ENCODE measurements at places on chromosomes 11 and 22.

- H3K36me3 ChIP-seq = peaks cover 55% of the 10 kb centered on the region
- peak overlapping the region; percentile 97 for H3K27ac ChIP-seq
- no peaks in the 10 kb centered on the region for H3K27me3 ChIP-seq
- peaks cover 28% of the 10 kb centered on the region for H3K4me1 ChIP-seq
- peak; percentile 97 for DNase-seq
- H3K4me3 ChIP-seq = peak overlapping the region; percentile 82
Observed at GRCh38 chr11:66335531-66336233, 552 bp downstream of the RIN1 start.

- no peak overlapping the region for H3K4me3 ChIP-seq
- no peaks in the 10 kb centered on the region for H3K36me3 ChIP-seq
- H3K27ac ChIP-seq = no peak overlapping the region
- H3K27me3 ChIP-seq = peaks cover 3% of the 10 kb centered on the region
Observed at GRCh38 chr11:122847466-122847865, 9.2 kb downstream of the CRTAM start.

- H3K36me3 ChIP-seq = no peaks in the 10 kb centered on the region
- peaks cover 22% of the 10 kb centered on the region for H3K4me1 ChIP-seq
- no peaks in the 10 kb centered on the region for H3K27me3 ChIP-seq
- no peak overlapping the region for H3K4me3 ChIP-seq
- no peak overlapping the region for H3K27ac ChIP-seq
- peak; percentile 58 for DNase-seq
Observed at GRCh38 chr22:37183432-37184379, 4.3 kb downstream of the C1QTNF6 start.

DNA sequence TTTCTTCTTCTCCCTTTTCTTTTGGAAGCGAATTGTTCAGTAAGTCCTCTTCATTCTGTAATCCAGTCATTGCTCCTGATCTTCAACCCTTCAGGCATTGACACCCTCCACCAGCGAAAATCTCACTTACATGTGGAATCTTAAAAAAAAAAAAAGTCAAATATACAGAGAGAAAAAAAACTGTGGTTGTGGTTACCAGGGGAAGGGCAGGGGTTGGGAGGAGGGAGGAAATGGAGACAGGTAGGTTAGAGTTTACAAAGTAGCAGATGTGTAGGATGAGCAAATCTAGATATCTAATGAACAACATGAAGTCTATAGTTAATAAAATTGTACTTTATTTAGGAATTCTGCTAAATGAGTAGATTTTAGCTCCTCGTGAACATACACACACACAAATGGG is 17.7 kb upstream of the TMEM123 start:
- no peaks in the 10 kb centered on the region for H3K36me3 ChIP-seq
- peaks cover 18% of the 10 kb centered on the region for H3K4me1 ChIP-seq
- no peak overlapping the region for H3K4me3 ChIP-seq
- no peaks in the 10 kb centered on the region for H3K27me3 ChIP-seq

DNA sequence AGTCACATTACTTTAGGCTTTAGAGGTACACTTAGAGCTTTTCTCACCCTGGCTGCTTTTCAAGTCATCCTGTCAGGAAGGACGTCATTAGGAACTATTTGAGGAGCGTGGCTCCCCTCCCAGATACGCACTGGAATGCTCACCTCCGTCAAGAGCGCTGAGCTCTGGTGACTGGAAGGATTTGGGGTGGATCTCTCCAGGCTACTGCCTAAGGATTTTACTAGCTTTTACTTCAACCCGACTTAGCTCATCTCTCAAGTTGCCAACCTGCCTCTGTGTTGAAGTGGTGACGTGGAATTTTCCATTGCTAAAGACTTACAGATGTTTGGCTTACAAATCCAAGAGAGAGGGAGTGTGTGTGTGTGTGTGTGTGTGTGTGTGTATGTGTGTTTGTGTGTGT is 355.3 kb upstream of the CCDC90B start:
- no peaks in the 10 kb centered on the region for H3K36me3 ChIP-seq
- no peak overlapping the region for H3K4me3 ChIP-seq
- H3K27ac ChIP-seq = no peak overlapping the region
- no peaks in the 10 kb centered on the region for H3K4me1 ChIP-seq
- DNase-seq = no peak
- no peaks in the 10 kb centered on the region for H3K27me3 ChIP-seq

DNA sequence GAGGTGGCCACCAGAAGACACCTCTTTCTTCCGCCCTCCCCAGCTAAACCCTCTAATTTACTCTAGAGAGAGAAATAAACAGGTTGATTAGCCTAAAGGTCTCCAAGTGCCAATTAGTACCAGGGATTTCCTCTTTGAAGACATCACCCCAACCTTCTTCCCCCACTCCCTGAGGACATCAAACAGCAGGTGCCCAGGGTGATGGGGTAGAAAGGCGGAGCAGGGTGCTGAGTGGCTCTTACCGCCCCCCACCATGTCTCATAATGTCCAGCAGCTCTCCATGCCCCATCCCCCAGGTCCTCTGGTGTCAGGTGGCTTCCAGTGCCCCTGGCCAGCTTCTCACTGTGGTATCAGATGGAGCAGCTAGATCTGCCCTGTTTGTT is 5.3 kb upstream of the GNAZ start:
- H3K4me1 ChIP-seq = peaks cover 5% of the 10 kb centered on the region
- no peak overlapping the region for H3K27ac ChIP-seq
- DNase-seq = peak; percentile 29
- H3K4me3 ChIP-seq = no peak overlapping the region
- H3K36me3 ChIP-seq = no peaks in the 10 kb centered on the region
- H3K27me3 ChIP-seq = no peaks in the 10 kb centered on the region

- no peak overlapping the region for H3K4me3 ChIP-seq
- no peaks in the 10 kb centered on the region for H3K36me3 ChIP-seq
- DNase-seq = peak; percentile 48
- H3K27me3 ChIP-seq = peaks cover 21% of the 10 kb centered on the region
Observed at GRCh38 chr22:50621356-50621880, 6.5 kb downstream of the ARSA start.

GRCh38 chr11:1480555-1481482 is 5.8 kb downstream of the MOB2 start:
- peak; percentile 61 for DNase-seq
- H3K4me3 ChIP-seq = no peak overlapping the region
- no peaks in the 10 kb centered on the region for H3K4me1 ChIP-seq
- no peak overlapping the region for H3K27ac ChIP-seq

DNA sequence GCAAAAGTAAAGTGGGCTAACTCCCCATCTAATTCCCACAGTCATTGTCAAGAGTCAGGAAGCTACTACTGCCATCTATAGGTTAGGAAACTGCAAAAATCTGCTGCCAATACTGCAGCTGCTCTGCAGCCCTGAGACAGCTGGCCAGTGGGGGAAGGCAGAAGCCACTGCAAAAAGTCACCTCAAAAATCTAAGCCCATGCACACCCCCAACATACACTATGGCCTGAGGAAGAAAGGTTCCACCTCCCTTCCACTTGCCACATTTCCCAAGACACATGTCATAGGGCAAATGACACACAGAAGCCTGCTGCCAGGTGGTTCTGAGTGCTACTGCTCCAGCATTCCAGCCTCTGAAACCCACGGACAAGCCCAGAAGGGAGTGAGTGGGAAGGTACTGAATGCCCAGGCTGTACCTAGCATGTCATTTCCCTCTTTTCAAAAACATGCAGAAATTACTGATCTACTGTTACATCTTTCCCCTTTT is 36.9 kb downstream of the DGCR2 start:
- peak; percentile 93 for DNase-seq
- H3K4me1 ChIP-seq = peaks cover 16% of the 10 kb centered on the region
- H3K36me3 ChIP-seq = no peaks in the 10 kb centered on the region
- H3K27ac ChIP-seq = no peak overlapping the region
- H3K4me3 ChIP-seq = no peak overlapping the region
- no peaks in the 10 kb centered on the region for H3K27me3 ChIP-seq

GRCh38 chr11:13152736-13153541 is 124.7 kb upstream of the BMAL1 start:
- no peaks in the 10 kb centered on the region for H3K36me3 ChIP-seq
- no peak overlapping the region for H3K4me3 ChIP-seq
- no peaks in the 10 kb centered on the region for H3K27me3 ChIP-seq

- peak; percentile 39 for DNase-seq
- no peaks in the 10 kb centered on the region for H3K36me3 ChIP-seq
- no peak overlapping the region for H3K27ac ChIP-seq
Observed at GRCh38 chr11:70502677-70503467, 104.5 kb downstream of the CTTN start.

- H3K27ac ChIP-seq = peak overlapping the region; percentile 52
- peak; percentile 82 for DNase-seq
- H3K36me3 ChIP-seq = peaks cover 4% of the 10 kb centered on the region
- peak overlapping the region; percentile 91 for H3K4me3 ChIP-seq
- H3K4me1 ChIP-seq = peaks cover 30% of the 10 kb centered on the region
Observed at GRCh38 chr11:63839508-63840355, 822 bp downstream of the MARK2 start.

DNA sequence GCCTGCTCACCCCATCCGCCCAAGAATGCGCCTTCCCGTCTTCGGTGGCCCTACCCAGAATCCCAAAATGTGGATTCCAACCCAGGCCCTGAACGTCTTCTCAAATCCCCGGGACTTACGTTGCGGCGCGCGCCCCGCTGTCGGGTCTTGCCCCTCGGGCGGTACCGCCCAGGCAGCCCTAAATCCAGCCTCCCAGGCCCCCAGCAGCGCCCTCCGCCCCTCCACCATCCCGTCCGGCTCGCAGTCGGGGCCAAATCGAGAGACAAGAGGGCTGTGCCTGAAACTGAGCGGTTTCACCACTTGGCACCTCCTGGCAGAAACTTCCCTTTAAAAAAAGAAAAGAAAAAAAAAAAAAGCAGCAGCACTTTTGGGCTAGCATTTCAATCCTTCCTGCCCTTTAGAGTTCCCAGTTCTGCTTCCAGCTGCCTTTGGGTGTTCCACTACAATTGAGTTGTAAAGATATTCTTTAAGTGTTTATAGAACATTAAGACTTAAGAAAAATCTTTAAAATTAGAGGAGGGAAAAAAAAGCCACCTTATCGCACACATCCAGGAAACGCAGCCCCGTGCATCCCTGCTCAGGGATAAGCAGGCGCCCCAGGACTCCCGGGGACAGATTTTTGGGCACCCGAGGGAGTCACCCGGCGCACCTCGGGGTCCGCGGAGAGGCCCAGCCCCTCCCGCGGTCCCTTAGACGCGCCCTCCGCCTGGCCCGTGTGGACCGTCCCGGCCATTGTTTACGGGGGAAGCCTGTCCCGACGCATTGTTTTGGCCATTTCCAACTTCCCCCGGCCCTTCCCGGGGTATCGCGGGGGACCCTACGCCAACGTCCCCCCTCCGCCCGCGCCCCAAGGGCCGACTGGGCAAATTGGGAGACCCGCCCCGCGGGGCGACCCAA is 57.6 kb downstream of the KCNJ4 start:
- no peak overlapping the region for H3K27ac ChIP-seq
- no peaks in the 10 kb centered on the region for H3K36me3 ChIP-seq
- peaks cover 27% of the 10 kb centered on the region for H3K27me3 ChIP-seq
- H3K4me1 ChIP-seq = no peaks in the 10 kb centered on the region
- peak overlapping the region; percentile 76 for H3K4me3 ChIP-seq

- no peak for DNase-seq
- H3K4me3 ChIP-seq = no peak overlapping the region
- H3K27me3 ChIP-seq = no peaks in the 10 kb centered on the region
- peaks cover 4% of the 10 kb centered on the region for H3K4me1 ChIP-seq
- no peak overlapping the region for H3K27ac ChIP-seq
Observed at GRCh38 chr11:122815900-122816299, 22.4 kb upstream of the CRTAM start.

GRCh38 chr22:35642305-35642741 is 5.9 kb upstream of the APOL6 start:
- no peaks in the 10 kb centered on the region for H3K36me3 ChIP-seq
- no peak overlapping the region for H3K4me3 ChIP-seq
- H3K27me3 ChIP-seq = no peaks in the 10 kb centered on the region
- DNase-seq = peak; percentile 93
- H3K4me1 ChIP-seq = peaks cover 24% of the 10 kb centered on the region
- H3K27ac ChIP-seq = no peak overlapping the region

DNA sequence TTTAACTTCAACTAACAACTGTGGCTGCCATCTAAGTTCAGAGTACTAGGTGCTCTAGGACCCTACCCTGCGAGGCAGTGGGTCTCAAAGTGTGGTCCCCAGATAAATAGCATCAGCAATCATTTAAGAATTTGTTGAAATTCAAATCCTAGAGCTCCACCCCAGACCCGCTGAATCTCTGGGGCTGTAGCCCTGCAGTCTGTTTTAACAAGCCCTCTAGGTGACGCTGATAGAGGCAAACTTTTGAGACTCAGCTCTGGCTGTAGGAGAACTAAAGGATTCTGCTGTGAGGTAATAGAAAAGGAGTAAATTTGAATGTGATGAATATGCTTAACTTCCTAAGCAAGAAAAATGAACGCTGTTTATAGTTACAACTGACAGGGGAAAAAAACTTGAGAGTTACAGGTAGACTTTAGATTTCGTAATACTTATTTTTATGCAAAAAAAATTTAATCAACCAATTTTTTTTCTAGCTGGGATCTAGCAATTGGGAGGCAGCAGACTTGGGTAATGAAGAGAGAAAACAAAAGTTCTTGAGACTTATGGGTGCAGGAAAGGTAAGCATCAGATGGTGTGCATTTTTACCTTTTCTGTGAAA is 5.8 kb downstream of the C11orf58 start:
- H3K4me3 ChIP-seq = no peak overlapping the region
- peaks cover 12% of the 10 kb centered on the region for H3K4me1 ChIP-seq
- peaks cover 27% of the 10 kb centered on the region for H3K36me3 ChIP-seq
- no peaks in the 10 kb centered on the region for H3K27me3 ChIP-seq
- no peak for DNase-seq
- no peak overlapping the region for H3K27ac ChIP-seq

GRCh38 chr22:50186181-50186714 is 535 bp downstream of the TRABD start:
- peak overlapping the region; percentile 78 for H3K4me3 ChIP-seq
- H3K4me1 ChIP-seq = peaks cover 14% of the 10 kb centered on the region
- H3K36me3 ChIP-seq = peaks cover 6% of the 10 kb centered on the region
- no peaks in the 10 kb centered on the region for H3K27me3 ChIP-seq

DNA sequence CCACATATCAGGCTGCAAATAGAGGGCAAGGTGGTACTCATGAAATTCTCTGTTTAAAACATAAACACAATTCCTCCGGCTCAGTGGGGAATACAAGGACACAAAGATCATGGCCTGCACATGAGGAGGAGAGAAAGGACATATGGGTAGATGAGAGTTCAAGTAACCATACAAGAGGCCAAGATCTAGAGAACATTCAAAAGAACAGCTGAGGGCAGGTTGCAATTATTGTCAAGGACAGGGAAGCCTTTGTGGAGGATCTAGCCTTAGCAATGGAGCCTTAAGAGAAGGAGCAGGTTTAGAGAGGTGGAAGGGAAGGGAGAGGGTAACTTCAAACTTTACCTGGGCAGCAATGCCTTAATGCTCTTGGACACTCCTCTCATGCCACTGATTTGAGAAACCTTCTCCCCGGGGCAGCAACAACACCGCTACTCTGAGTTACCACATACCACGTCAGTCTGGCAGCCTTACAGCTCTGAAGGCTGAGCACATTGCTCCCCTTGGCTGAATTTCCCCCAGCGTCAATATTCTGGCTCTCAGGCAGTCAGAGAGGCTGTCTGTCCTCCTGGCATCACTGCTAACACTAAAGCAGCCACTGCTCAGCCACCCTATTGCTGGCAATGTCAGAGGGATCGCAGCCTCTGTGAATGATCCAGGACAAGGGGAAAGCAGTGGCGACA is 55.5 kb downstream of the CLPB start:
- H3K4me1 ChIP-seq = peaks cover 9% of the 10 kb centered on the region
- peak; percentile 78 for DNase-seq
- no peak overlapping the region for H3K27ac ChIP-seq
- no peaks in the 10 kb centered on the region for H3K36me3 ChIP-seq

- H3K4me3 ChIP-seq = no peak overlapping the region
- no peak for DNase-seq
- H3K4me1 ChIP-seq = no peaks in the 10 kb centered on the region
- no peaks in the 10 kb centered on the region for H3K36me3 ChIP-seq
Observed at GRCh38 chr22:33563220-33563964, 356.9 kb downstream of the LARGE1 start.
